Activated CD4-positive, alpha-beta T cell treated with anti-CD3 and anti-CD28 coated beads, Interleukin-2, amount 10 ng/mL, durations not matched to agents 24 days and 14 days (primary cell): ENCODE measurements at places on chromosomes 2 and 18.

DNA sequence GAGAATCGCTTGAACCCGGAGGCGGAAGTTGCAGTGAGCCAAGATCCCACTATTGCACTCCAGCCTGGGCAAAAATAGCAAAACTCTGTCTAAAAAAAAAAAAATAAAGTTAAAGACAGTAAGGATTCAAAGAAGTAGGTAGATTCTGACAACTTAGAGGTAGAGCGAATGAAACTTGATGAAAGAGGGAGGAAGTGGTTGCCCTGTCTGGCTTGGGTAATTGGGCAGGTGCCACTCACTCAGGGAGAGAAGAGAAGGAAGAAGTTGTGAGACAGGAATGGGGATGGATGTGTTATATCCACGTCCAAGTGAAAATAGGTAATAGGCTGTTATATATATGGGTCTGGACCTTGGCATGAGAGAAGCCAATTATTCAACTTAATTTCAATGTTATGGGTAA, 26.3 kb downstream of the NDC80 start:
- no peak for DNase-seq

GRCh38 chr2:13682540-13683272, 949.8 kb upstream of the LRATD1 start:
- no peak for DNase-seq

DNA sequence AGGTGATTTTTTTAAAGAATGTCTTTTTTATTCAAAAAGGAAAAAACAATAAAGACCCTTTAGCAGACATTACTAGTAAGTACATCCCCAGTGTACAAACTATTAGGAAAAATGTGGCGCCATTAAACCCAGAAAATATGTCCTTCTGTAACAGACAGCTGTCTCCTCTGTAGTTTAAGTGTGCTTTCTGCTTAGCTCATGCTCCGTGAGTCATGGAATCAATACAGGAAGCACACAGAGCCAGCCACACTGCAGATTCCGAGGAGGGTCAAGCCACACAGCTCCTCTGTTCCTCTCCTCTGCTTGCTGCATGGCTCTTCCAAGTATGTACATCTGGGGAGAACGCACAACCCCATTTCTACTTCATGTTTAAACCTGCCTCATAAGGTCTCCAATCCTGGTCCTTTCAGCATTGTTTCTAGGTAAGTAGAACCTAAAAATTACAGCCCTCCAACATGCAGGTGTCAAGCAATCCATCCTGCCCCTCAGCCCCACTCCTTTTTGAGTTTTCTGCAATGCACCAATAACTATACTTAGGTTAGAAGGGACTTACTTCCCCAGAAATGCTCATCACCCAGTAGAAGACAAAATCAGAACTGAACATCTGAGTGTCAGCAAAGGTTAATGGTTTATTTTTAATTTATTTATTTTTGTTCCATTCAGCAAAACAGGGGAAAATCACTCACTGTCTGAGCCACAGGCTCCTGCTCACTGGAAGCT, 37.5 kb downstream of the ACVR1 start:
- DNase-seq: peak; percentile 72

GRCh38 chr2:101147971-101148370, 3.2 kb downstream of the TBC1D8 start:
- no peak for DNase-seq

DNA sequence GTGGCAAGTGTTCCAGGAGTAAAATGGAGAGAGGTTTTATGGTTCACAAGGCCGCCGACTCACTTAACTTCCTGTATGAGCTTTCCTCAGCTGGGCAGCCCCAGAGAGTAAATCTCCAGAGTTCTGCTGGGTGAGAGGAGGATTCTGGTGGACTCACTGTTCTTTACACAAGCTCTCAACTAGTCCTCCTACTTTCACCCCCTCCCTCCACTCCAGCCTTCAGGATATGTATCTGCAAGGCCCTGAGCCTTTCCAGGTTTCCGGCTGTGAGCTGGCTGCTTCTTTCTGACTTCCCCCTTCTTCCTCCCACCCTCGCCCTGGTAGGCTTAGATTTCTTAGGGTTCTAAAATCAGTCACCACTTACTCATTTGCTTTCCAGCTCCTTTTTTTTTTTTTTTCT, 34.0 kb downstream of the EML6 start:
- DNase-seq: no peak

- no peak for DNase-seq
Measured at GRCh38 chr2:181038796-181039195, 58.4 kb downstream of the UBE2E3 start.

DNA sequence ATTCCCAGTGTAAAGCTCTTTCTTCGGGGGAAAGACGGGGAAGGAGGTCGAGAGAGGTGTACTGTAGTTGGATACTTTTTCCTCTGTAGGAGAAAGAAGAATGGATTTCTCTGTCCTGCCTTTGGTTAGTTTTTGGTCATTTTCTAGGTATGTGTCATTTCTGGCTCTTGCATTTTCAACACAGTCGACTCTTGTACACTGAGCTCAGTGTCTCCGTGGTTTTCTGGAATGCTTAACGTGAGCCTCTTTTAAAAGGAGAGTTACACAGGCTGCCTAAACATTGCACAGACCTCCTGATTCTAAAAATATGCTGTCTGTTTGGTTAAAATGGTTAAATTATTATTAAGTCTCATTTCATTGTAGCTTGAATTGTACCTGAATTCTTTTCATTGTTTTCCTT, 21.8 kb upstream of the GLS start:
- DNase-seq: no peak

DNA sequence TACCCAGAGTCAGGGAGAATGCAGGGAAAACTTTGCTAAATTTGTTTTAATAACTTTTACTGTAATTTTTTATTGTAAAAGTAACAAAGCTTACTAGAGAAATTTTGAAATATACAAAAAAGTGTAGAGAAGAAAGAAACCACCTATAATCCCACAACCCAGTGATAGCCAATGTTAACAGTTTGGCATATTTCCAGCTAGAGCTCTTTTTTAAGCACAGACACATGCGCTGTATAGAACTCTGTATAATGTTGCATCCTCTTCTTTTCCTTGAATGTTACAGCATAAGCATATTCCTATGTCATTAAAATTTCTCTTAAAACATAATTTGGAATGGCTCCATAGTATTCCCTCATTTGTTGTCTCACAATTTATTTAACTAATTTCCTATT, 37.4 kb upstream of the EPAS1 start:
- no peak for DNase-seq

- no peak for DNase-seq
Measured at GRCh38 chr2:131153529-131153928, 48.4 kb downstream of the PLEKHB2 start.

GRCh38 chr18:75083131-75083530, 125.8 kb downstream of the PTGR3 start:
- DNase-seq: no peak

- DNase-seq: no peak
Measured at GRCh38 chr2:15651367-15651727, 59.7 kb downstream of the DDX1 start.

- no peak for DNase-seq
Measured at GRCh38 chr2:172350839-172351479, 76.4 kb upstream of the ITGA6 start.

DNA sequence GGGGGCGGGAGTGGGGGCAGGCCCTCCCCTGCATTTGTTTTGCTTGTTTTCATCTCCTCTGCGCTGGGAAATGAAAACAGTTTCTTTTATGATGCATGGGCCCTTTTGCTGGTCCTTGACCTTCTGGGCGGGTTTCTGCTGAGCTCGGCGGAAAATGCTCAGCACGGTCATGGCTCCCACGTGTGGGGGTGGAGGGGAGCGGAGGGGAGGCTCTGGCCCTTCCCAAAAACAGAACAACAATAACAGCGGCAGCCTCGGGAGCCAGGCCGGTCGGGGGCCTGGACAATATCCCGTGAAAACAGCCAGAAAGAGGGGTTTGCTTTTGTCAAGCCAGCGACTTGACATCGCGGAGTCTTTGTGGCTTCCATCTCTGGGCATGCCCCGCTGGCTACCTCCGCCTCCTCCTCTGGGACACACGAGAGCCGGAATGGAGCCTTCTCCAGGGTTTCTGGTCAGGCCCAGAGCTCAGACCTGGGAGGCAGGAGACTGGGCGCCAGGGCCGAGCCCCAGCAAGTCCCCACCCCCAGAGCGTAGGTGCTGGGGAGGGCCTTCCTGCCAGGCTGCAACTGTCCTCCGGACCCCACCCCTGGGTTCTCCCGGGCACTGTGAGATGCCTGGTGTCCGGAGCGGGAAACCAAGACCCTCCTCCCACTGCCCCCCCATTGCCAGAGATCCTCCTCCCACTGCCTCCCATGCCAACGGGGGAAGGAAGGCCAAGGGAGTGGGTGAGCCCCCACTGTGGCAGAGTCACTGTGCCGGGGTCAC, 35.9 kb upstream of the SNED1 start:
- no peak for DNase-seq

GRCh38 chr18:45222180-45222579, 393.1 kb upstream of the SLC14A2 start:
- DNase-seq: no peak
